ENCODE measurements at places on chromosomes 1 and 21. TPM values are rescaled to one million over a fixed set of nuclear protein-coding genes. Genes with fewer than 3 reads are reported as not detected.

DNA sequence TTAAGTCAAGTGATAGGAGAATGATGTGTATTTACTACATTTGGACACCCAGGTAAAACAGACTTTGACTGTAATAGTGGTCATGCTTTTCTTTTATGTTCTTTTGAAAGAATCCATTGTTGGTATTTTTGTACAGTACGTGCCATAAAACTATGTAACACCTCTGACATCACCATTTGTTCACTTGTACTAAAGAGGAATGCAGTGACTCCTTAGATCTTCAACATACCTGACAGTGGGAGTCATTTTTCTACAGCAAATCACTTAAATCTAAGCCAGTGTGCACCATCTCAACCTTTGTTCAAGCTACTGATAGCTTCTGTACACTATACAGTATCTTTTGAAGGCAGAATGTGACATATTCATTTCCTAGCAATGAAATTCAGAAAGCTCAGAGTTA is 6.3 kb upstream of the PLD5 start:
- DNase-seq, result no peak

DNA sequence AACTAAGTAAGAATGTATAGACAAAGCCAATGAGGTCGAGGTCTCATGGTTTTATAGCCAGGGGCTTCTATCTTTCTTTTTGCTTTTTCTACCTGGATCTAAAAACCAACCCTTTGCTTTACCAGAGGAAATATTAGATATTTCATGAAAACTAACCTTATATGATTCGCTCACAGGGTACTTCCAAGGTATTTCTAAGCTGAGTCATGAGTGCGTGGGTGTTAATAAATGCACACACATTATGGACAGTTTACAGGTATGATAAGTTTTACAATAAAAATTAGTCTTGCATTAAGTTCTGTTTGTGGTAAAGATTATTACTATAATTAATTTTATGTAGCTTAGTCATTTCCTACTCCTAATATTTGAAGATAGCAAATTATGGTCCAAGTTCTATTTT is 217.2 kb downstream of the CHRM3 start:
- no peak for DNase-seq

GRCh38 chr1:203513585-203514031 is 19.7 kb downstream of the OPTC start:
- no peak for DNase-seq

TTC3 gene
- total RNA-seq, result 95.6 TPM

IGFN1 gene
- not detected for total RNA-seq

ADAMTS1 gene
- 58.6 TPM for total RNA-seq
